MM.1S (cell line): ENCODE measurements at places on chromosomes 4 and X.

DNA sequence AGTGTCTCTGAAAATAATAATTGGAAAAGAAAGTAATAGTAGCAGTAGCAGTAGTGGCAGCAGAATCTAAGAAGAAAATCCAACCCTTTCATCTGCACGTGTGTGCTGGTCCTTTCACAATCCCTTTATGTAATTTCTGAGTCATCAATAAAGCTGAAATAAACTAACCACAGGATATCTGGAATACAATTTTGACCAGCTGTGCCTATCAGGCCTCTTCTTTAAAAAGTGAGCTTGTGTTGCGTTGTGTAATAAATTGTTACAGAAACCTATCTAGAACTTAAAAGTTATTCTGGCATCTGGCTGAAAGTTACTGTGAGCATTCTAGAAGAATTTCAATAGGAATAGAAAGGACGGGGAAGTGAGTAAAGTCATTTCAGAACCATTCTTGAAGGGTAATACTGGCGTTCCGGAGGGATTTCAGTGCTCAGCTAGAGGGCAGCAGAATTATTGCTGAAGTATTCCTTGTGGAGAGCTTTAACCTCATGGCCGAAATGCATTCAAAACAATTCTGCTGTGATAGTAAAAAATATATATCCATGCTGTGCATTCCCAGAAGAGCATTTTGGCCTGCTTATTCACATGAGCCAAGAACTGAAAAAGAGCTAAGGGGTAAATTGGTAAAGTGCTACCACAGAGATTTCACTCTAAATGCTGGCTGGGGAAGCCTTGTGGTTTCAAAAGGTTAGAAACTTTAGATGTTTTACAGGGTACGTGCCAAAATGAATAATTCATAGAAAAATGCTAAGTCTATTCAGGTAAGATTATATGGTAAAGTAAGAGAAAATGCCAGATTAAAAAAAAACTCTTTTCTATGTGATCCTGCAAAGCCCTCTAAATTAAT, 260.6 kb downstream of the NKX6-1 start:
- DNase-seq: no peak

DNA sequence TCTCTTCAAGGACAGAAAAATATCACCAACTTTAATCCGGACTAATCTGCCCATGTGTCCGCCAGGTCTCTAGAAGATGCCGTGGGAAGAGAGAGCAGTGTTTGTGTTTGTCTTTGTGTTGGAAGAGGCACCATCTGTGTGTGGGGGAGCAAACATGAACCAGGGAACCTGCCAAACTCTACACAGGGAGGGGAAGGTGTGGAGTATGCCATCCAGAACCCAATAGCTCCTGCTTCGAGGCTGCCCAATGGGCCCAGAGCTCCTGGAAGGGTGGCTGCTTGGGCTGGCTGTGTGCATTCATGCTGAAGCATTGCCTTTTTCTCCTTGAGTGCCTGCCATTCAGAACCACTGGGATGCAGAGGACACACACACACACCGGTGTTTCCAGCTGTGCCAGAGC, 536.2 kb downstream of the MID1IP1 start:
- no peak for DNase-seq

DNA sequence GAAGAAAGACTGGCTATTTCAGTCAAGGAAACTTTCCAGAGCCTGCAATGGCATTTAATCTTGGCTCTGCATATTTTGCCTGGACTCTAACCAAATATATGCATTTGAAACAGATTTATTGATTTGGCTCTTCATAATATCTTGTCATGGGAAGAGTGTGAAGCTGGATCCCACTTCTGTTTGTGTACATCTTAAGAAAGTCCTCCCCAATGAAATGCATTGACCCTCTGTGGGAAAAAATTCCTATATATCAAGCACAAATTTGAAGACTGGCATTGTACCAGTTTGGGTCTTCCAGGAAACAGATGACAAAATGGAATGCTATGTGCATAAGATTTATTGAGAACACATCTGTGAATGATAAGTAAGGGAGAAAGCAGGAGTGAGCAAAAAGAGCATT, 897.3 kb upstream of the TENM3 start:
- no peak for DNase-seq

- DNase-seq: no peak
These were observed 6.2 kb upstream of the ZBTB33 start for GRCh38 chrX:120244395-120244734.

DNA sequence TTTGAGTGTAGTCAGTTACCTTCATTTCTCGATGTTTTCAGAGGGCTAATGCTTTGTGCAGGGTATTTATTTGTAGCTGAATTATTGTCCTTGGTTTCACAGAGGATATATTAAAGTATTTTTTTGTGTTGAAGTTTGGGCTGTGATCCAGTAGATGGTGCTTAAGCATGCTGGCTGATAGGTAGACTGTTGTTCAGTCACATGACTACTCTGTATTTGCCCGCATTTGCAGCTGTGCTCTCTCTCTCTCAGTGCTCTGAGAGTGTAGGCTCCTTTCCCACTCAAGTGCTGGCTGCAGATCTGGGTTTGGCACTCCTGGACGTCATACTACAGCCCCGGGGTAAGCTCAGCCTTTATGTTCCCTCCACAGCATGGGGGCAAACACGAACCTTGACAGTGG, 21.7 kb downstream of the RAB40AL start:
- DNase-seq: peak; percentile 10

- DNase-seq: no peak
These were observed 805.4 kb upstream of the GALNTL6 start for GRCh38 chr4:171007618-171008390.

DNA sequence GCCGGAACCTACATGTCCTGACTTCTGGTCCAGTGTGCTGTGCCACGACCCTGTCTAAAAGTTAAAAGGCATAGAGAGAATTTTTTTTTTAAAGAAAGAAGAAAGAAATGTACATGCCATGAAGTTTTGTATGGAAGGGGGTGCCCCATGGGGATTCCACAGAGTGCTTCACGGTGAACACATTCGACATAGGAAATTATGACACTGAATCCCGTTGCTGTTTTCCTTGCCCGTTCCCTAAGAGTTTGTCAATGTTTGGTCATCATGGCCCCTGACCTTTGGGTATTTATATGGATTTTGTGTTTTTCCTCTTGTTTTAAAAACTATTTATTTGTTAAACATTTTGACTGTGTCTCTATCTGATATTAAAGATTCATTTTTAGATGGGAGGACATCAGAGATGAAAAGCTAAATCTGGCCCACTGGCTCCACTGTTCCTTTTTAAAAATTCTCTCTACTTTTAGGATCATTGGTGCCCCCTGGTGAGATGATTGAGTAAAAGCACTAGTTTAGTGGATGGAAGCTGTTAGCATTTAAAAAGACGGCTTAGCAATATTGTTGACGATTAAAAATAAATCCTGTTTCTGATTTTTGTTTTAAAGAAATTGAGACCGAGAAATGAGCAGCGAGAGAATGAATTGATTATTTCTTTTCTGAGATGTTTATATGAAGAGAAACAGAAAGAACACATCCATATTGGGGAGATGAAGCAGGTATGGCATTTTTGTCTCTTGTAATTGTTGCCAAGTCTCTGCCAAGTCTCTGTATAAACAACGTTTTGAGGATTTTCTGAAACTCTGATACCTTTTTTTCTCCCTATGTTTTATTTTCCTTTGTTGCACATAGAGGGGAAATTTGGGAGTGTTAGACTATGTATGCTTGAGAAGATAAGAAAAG, 75.0 kb downstream of the PTTG2 start:
- peak; percentile 73 for DNase-seq

DNA sequence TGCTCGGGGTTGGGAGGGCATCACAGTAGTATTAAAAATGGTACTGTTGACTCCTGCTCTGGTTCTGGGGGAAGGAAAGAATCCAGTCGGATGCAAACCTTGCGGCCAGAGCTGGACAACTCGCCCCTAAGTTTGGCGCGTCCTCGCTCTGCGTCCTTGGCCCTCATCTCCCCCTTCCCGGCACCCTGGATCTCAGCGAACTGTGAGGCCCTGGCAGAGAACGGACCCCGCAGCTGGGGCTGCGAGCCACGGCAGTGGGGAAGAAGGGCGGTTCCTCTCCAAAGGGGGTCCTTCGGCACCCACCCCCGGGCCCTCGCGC, 14.0 kb downstream of the ARHGEF6 start:
- DNase-seq: no peak

DNA sequence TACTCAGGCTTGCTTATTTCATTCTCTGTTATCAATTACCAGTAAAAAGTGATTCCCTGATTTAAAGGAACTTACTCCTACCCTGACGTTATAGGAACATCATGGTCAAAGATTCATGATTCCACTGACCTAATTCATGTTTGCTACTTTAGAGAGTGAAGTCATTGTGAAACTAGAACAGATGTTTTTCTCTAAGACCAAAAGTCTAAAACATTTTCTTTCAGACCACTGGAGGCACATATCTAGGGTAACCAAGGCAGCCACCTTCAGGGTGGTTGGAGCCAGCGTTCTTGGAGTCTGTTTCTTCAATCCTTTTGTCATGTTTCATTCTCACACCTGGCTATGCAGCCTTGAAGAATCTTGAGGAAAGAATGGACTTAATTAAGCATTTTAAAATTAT, 77.8 kb downstream of the GALNTL6 start:
- DNase-seq: peak; percentile 59

GRCh38 chrX:148534291-148534690, 33.9 kb downstream of the AFF2 start:
- DNase-seq: no peak

- DNase-seq: no peak
These were observed 2.3 kb downstream of the HAUS7 start for GRCh38 chrX:153468008-153468580.

DNA sequence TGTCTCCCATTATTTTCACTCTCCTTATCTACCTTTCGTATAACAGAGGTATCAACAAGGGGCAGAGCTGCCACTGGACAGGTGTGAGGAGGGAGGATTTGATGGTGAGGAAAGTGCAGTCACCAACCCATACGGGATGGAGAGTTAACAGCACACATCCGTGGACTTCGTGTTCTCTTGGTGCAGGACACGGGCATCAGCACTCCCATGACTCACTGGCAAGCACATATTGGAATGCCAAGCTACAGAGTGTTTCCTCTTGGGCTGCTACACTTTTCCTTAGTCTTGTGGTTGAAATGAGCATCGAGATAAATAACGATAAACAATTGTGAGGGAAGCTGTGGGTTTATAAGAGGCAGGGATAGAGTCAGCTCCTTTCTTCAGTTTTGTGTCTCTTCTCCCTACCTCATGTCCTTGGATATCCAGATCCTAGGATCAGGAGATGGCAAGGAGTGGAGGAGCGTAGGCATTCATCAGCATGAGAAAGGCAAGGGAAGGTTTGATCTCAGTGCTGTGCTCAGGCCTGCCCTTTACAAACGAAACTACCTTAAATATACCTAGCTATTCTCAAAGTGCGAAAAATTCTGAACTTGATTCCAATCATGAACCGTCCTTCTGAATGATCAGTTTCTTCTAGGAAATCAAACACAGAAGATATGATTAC, 96.3 kb downstream of the ZNF827 start:
- DNase-seq: no peak

DNA sequence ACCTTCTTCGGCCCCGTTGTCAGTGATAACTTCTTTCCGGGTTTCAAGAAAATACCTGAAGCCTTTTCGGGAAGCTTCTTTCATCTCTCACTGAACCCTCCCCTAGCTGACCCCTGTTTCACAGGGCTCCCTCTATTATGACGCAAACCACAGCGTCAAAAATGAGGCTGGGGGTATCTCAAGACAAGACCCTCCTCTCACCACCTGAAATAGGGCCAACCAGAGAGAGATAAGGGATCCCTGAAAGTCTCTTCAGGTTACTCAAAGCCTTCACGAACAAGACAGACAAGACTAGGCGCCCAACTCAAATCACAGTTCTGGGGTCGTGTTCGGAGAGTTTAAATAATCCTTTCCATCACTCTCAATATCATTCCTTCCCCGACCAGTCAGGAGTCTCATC, 1.2 kb downstream of the PHF8 start:
- no peak for DNase-seq

GRCh38 chrX:9912351-9913145, 54.6 kb upstream of the CLDN34 start:
- DNase-seq: no peak

- no peak for DNase-seq
These were observed 3.3 kb downstream of the SHROOM2 start for GRCh38 chrX:9789555-9789954.

DNA sequence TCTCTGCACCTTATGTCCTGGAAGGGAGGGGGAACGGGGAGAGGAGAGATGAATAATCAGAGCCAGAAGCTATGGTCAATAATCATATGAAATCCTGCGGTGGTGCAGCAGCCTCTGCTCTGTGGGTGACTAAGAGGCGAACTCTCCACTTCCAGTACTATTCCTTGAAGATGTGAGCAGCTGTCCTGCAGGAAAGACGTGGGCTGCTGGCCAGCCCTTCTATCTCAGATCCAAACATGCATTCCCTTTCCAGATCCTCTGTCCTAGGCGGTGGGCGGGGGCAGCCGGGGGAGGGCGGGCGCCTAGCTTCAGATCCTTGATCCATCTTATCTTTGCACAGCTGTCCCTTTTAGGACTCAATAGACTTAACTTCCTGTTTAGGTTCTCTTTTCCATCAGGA, 34.5 kb downstream of the SPINK2 start:
- DNase-seq: no peak

- DNase-seq: no peak
These were observed 541.8 kb upstream of the SMIM31 start for GRCh38 chr4:164212134-164212533.
